ENCODE measurements at places on chromosomes 5 and 9. TPM values are rescaled to one million over a fixed set of nuclear protein-coding genes. Genes with fewer than 3 reads are reported as not detected.
A peak's percentile ranks its signal among the peaks of the same experiment; 100 is the strongest.

DNA sequence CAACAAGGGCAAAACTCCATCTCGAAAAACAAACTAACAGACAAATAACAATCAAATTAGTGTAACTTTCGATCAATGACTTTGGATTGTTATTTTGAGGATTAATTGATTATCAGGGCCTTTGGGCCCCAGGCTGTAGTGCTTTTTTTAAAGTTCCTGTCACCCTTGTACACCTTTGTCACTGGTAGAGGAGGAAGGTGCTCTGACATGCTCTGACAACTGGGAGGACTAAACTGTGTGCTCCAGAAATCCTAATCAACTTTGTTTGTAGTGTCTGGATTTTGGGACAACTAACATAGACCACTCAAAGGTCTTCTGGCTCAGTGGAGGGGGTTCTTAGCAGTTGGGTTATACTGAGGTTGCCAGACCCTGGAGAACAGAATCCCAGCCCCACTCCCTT, 1.8 kb downstream of the TXN start:
- no peak for DNase-seq

- DNase-seq, result no peak
Observed at GRCh38 chr5:151082282-151082902, 1.6 kb upstream of the TNIP1 start.

- DNase-seq, result no peak
Observed at GRCh38 chr5:160105686-160106360, 13.4 kb downstream of the PWWP2A start.

DNA sequence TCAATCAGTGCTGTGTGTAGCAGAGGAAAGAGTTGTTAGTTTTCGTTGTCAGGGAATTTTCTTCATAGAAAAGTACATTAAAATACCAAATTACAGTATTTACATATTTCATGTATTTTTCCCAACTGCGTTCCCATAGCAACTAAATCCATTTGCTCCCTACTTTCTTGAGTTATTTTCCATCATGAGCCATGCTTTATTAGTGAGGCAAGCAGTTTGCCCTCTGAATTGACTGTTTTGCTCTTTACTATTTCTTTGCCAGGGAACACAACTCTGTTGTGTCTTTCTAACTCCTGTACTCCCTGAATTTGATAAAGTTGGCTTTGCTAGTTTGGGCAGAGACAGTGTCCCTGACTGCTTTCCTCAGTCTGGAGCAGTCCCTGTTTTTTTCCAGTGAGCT, 276.2 kb upstream of the SLC30A5 start:
- DNase-seq, result no peak

FREM1 gene
- polyA plus RNA-seq, result 48.1 TPM

DNA sequence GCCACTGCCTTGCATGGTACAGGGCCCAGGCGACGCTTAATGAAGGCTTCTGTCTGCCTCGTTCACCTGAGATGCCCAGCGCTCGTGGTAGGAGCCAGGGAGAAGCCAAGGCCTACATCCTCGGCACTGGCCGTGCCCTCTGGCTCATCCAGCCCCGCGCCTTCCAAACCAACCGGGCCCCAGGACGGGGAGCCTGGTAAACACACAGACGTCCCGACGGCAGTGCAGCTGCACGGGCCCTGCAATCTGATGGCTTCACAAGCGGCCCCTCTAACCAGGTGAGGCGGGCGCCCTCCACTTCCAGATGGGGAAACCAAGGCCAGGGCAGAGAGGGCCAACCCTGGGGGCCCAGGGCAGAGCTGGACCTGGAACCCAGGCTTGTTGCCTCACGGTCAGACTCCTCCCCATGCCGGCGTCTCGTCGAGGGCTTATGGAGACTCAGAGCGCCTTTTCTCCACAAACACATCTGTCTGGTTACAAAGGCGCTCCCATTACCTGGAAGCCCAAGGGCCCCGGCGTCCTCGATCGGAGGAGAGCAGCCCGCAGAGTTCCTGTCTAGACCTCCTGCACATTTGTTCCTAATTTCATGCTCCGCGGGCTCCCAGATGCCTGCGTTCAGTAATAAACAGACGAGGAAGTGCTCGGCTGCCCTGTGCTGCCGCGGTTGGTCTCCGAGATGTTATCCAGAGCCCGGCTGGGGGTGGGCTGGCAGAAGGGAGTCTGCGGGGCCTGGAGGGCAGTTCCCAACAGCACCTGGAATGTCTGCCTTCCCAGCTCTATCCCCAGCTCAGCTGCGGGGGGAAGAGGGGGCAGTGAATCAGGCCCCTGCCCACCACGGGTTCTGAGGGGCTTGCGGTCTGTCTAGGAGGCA, 23.5 kb downstream of the FAM163B start:
- DNase-seq, result peak; percentile 54

DNA sequence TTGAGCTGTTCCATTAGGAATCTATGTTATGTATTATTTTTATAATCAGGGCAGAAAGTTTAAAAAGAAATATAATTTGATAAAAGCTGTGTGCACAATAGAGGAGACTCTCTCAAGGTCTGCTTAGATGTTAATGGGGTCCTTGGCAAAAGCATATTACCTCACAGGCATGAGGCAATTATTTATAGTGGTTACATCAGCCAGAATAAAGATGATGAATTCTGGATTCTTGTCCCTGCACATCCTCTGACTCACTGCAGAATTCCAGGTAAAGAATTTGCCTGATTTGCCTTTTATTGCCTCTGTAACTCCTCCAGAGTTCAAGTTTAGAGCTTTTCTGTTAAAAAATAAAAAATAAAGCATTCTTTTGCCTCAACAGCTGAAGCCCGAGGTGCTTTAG, 253.6 kb downstream of the MAST4 start:
- no peak for DNase-seq

CARTPT gene
- polyA plus RNA-seq, result not detected

DNA sequence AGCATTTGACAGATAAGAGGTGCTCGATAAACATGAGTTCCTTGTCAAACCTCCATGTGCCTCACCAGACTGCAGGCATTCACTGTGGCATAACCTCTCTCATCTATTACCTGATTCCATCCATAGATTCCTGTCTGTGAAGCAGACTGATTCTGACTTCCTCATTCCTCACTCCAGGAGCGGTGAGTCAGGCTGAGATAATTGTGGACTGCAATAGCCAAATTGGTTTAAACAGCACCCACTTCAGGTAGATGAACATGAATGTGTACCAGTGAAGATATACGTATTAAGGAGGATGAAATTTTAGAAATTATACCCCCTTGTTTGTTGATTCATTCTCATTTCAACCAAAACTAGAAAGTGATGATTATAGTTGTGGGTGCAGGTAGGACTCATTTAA, 391.2 kb downstream of the HINT1 start:
- no peak for DNase-seq

P4HA2 gene
- 22.5 TPM for polyA plus RNA-seq

GRCh38 chr9:93231121-93231694, 47.3 kb downstream of the WNK2 start:
- peak; percentile 46 for DNase-seq

- DNase-seq, result no peak
Observed at GRCh38 chr9:117746263-117746662, 42.1 kb downstream of the TLR4 start.

GRCh38 chr9:130997925-130998596, 10.9 kb upstream of the LAMC3 start:
- DNase-seq, result no peak

- no peak for DNase-seq
Observed at GRCh38 chr5:118009741-118010297, 978.5 kb downstream of the DTWD2 start.

C5orf46 gene
- polyA plus RNA-seq, result 0.61 TPM

- no peak for DNase-seq
Observed at GRCh38 chr5:14168144-14168792, 25.1 kb downstream of the TRIO start.

- DNase-seq, result no peak
Observed at GRCh38 chr5:122713041-122713440, 61.8 kb upstream of the SNX2 start.

DNA sequence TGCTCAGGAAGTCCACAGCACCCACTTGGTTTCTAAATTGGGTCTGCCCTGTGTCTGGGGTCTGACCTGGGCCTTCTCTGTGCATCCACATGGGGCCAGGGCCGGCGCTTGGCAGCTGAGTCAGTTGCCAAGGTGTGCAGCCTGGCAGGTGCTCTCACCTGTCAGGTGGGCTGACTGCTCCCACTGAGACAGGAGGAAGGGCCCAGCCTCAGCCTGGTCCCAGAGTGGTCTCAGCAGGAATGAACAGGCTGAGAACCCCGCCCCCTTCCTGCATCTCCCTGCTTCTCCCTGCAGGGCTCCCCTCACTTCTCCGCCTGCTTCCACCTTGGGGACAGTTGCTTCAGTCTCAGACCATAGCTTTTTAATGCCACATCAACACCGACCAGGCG, 60.5 kb downstream of the BARX1 start:
- DNase-seq, result no peak

GRCh38 chr5:15241216-15241821, 258.7 kb upstream of the FBXL7 start:
- no peak for DNase-seq

DNA sequence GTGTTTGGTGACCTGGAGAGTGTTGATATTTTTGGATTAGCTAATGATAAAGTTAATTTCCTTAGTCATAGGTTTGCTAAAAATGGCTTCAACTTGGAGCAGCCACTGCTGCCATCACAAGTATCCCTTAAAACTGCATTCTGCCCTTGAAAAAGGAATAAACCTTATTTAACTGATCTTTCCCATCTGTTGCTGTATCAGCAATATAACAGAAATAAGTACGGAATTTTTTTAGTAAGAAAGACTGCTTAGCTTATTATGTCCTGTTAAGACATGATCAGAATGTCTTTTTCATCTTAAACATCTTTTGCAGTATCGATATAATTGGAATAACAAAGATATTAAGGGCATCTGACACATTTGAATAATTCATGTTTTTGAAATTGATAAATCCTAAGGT, 75.7 kb downstream of the LNPEP start:
- DNase-seq, result no peak

VLDLR gene
- 25.0 TPM for polyA plus RNA-seq

- DNase-seq, result no peak
Observed at GRCh38 chr5:171189442-171189841, 119.6 kb upstream of the TLX3 start.

- no peak for DNase-seq
Observed at GRCh38 chr5:37722236-37723161, 117.3 kb downstream of the GDNF start.

DNA sequence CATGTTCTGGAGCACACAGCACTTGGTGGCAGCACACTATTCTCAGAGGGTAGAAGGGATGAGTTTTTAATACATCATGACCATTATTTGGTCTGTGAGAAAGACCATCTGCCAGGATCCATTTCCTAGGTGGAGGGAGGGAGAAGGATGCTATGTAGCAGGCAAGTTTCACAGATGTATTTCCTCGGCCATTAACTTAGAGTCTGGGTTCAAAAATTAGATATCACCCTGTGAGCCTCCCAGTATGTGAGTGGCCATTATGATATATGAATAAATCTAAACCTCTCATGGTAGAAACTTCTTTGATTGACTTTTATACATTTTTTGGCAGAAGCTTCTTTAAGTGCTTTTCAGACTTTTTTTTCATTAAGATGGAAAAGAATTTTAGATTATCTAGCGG, 133.9 kb downstream of the SREK1 start:
- DNase-seq, result no peak
